DMS153 (cell line): ENCODE measurements at places on chromosomes 11 and 22.

- no peak for DNase-seq
Observed at GRCh38 chr11:71329165-71329510, 76.8 kb upstream of the SHANK2 start.

DNA sequence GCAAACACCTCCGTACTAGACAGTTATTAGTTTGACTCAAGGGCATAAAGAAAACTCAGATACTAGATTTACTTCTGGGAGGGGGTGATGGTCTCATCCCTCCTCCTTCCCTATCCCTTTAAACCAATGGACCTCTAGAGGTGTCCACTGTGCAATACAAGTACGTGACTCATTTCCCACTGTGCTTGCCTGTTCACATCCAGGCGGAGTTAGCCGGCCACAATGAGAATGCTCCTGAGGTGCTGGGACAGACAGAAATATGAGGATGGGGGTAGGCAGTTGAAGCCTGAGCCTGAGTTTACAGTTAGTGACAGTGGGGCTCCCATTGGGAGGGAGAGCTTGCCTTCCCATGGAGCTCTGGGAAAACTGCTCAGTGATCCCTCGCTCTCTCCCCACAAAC is 8.4 kb upstream of the PMM1 start:
- DNase-seq, result no peak

DNA sequence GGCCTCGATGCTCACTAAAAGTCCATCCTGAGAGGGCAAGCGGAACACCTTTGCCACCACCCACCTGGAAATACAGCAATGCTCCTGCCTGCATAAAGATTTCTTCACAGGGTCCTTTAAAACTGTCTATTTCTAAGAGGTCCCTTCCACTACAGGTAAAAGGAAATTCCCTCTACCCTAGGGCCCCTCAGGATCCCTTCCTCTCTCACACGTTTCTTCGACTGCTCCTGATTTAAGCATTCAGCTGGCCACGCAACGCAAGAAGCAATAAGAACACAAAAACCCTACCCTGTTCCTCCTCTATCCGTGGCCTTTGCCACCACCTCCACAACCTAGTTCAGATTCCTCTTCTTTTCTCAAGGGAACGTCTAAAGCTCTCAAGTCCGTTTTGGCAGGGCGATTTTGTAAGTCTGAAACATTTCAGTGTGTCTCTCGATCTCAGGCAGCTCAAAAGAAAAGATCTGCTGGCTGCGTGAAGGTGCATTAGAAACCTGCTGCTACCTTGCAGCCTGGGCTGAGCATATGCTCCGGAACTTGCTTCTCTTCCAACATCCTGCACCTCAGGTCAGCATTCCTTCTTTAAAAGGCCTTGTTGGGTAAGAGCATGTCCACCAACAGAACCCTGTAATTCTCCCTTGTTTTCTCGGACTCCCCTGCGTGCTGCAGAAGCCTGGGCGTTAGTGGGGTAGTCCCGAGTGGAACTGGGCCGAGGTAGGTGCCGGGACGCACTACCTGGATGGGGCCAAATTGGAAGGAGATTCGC is 1.6 kb downstream of the LGR4 start:
- no peak for DNase-seq

DNA sequence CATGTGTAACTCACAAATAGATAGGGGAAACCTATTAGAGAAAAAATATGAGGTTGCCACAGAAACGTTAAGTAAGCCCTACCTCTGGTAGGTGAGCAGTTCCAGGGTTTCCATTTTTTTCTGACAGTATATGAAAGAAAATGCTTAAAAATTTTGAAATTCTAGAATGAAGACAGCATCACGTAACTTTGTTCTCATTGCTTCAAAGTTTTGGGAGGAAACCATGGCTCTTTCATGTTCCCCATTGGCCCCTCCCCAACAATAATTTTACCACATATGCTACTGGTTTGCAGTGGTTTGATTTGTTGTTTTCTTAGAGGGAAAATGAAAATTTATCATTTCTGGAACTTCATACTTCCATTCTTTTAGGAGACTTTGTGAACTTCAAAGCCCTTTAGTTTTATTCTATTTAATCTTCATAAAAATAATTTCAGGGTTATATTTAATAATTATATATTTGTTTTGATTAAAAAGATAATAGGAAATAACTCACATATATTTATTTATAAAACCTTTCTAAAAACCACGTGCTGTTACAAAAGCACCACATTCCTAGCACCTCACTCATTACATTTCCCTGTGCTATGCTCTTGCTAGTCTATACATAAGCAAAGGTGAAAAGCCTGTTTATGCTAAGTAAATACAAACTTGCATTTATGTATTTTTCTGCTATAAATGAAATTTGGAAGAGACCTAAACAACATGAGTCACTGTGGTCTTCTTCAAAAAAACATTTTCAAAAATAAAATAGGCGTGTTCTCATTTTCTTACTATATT is 113.4 kb downstream of the CASP12 start:
- no peak for DNase-seq

- no peak for DNase-seq
Observed at GRCh38 chr11:73001615-73002014, 140.5 kb downstream of the FCHSD2 start.

DNA sequence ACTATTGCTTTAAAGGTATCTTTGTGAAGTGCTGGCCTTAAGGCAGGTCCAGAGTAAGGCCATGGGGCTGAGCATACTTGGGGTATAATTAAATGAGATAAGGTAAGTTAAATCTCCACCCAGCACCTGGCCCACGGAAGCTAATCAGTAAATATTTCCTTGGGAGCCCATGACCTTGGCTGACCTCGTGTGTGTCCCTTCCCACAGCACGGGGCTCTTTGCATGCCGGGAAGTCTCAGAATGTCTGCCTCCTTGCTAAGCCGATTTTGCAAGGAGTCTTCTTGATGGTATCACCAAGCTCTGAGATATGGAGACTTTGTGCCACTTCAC is 46.5 kb downstream of the ADM start:
- DNase-seq, result no peak
